ENCODE measurements at places on chromosomes 7 and 10. TPM values are rescaled to one million over a fixed set of nuclear protein-coding genes. Genes with fewer than 3 reads are reported as not detected.

GRCh38 chr7:150383710-150384397 lies 4.7 kb downstream of the ZNF775 start:
- H3K27me3 ChIP-seq, result no peaks in the 10 kb centered on the region
- H3K36me3 ChIP-seq, result peaks cover 6% of the 10 kb centered on the region
- H3K4me3 ChIP-seq, result no peak overlapping the region
- no peak overlapping the region for H3K27ac ChIP-seq
- DNase-seq, result peak; percentile 94
- peaks cover 7% of the 10 kb centered on the region for H3K4me1 ChIP-seq

DNA sequence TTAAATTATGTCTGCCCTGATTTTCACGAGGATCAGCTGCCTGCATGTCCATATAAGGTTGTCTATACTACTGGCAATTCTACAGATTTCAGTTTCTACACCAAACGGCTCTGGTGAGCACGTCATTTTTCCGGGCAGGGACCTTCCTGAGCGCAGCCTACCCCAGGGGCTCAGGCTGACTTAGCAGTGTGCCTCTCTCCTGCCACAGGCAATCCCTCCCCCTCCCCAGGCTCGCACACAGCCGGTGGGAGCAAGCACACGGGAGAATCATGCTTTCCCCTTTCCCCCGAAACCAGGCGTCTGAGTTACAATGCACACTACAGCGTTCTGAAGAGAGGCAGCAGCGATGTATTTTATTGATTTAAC lies 1.7 kb downstream of the KLF6 start:
- peaks cover 37% of the 10 kb centered on the region for H3K36me3 ChIP-seq
- peak overlapping the region; percentile 86 for H3K4me3 ChIP-seq
- peaks cover 50% of the 10 kb centered on the region for H3K4me1 ChIP-seq
- H3K27me3 ChIP-seq, result no peaks in the 10 kb centered on the region
- peak; percentile 65 for DNase-seq

The DYNC1I1 gene
- 5.5 TPM for total RNA-seq

DNA sequence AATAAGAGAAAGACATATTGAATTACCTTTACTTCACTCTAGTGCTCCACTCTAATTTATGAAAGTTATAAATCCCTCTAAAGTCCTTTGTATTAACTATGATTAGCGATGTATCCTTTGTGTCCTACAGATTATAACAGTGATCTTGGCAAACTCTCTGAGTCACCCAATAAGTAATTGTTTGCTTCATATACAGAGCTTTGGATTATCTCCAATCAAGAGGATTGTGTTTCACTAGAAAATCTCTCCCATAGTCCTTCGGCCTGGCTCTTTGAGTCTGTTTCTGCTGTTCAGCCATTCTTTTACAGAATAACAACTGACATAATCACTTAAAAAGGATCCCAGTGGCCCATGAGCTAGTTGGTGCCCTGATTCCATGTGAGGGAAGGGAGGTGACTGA lies 9.5 kb downstream of the LMOD2 start:
- H3K4me1 ChIP-seq, result no peaks in the 10 kb centered on the region
- no peaks in the 10 kb centered on the region for H3K27me3 ChIP-seq
- no peak overlapping the region for H3K4me3 ChIP-seq
- no peak for DNase-seq

The SMO gene
- total RNA-seq, result 18.5 TPM

DNA sequence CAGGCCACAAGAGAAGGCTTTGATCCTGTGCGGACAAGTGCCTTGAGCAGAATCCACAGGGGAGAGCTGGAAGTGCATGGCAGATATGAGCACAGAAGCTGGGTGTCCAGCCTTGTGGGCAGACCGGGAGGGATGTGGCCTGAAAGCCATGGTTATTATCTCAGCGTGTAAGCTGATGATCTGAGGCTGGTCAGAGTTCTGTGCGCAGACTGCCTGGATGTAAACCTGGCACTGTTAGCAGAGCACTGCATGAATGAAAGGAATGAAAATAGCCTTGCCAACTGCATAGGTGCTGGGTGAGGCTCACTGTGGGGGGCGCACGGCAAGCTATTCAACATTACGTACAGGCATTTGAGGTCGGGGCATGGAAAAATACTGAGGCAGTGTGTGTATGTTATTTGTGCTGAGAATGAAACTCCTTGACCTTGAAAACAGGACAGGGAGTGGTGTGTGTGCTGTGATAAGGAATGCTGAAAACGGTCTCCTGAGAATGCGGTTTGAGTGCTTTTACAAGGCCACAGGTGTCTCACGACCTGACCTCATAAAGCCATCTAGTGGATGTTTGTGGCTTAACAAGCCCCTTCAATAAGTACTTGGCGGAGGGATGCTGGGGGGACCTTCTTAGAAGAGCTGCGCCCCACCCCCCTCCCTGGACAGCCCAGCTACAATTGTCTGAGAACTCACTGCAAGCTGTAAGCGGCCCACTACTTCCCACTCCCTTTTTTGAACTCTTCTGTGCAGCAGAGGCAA lies 18.7 kb downstream of the AKR1C1 start:
- H3K4me1 ChIP-seq, result no peaks in the 10 kb centered on the region
- DNase-seq, result peak; percentile 74
- peak overlapping the region; percentile 62 for H3K27ac ChIP-seq
- no peak overlapping the region for H3K4me3 ChIP-seq

DNA sequence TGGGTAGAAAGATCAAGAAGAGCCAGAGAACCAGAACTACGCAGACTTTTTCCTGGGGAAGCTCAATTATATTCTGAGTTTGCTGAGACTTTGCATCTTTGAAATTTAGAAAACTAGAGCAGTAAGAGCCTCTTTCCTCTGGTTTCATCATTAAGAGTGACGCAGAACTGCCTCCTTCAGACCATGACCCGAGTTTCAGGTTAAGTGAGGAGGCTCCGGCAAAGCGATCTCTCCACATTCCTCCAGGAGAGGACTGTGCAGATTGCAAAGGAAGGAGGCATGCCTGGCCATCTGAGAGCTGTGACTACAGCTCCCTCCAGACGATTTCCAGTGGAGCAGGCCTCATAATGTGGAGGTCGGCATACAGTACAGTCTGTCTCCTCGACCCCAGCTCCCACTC lies 115.8 kb upstream of the LANCL2 start:
- peaks cover 2% of the 10 kb centered on the region for H3K4me1 ChIP-seq
- no peaks in the 10 kb centered on the region for H3K36me3 ChIP-seq
- no peak overlapping the region for H3K27ac ChIP-seq
- no peak overlapping the region for H3K4me3 ChIP-seq
- no peak for DNase-seq

DNA sequence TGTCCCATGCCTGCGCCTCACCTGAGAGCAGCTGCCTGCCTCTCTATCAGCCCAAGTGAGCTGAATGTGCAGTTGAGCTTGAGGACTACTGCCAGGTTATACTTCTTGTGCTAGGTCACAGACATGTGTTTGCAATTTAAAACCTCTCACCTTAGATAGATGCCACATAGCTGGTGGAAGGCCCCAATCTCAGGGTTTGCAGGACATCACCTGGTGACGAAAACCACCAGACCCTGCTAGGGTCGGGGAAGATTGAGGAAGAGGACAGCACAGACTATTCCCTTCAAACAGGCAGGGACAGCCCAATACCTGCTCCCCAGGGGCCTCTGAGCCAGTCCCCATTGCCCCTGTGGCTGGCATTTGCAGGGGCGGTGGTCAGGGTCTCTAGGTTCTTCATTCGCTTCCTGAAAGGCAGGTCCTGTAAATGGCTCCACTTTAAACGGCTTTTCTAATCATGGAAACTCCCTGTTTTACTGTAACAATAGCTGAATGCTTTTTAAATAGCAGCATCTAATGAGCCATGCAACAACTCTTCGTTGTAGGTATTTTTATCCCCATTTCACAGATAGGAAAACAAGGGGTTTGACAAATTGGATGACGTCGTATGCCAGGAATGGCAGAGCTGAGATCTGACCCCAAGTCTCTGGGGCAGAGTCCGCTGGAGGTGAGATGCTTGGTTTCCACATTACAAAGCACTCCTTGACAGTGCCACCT lies 80.1 kb downstream of the EMX2 start:
- no peak overlapping the region for H3K4me3 ChIP-seq
- H3K27ac ChIP-seq, result no peak overlapping the region
- no peaks in the 10 kb centered on the region for H3K4me1 ChIP-seq
- no peaks in the 10 kb centered on the region for H3K36me3 ChIP-seq
- DNase-seq, result no peak

- H3K4me3 ChIP-seq, result peak overlapping the region; percentile 25
- H3K27me3 ChIP-seq, result no peaks in the 10 kb centered on the region
- H3K27ac ChIP-seq, result peak overlapping the region; percentile 76
These were observed 8.6 kb downstream of the CAMK2G start for GRCh38 chr10:73865459-73866442.

The RPEL1 gene
- not detected for total RNA-seq

DNA sequence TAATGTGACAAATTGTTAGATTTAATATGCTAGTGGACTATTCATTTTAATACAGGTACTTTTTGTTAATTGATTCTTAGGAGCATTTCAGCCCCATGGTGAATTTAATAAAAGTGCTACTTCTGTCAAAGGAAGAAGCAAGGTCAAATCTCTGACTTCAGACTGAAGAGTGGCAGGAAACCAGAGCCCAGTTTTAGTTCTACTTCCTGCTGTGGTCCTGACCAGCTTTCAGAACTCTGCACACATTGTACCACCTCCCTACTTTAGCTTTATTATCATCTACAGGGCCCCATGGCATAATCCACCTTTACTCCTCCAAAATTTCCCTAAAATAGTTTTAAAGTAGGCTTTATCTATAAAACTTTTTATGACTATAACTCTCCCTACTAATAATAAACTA lies 33.7 kb downstream of the CTTNBP2 start:
- no peak overlapping the region for H3K4me3 ChIP-seq
- no peaks in the 10 kb centered on the region for H3K4me1 ChIP-seq
- no peaks in the 10 kb centered on the region for H3K27me3 ChIP-seq
- no peak overlapping the region for H3K27ac ChIP-seq
- no peaks in the 10 kb centered on the region for H3K36me3 ChIP-seq
- no peak for DNase-seq

The LRIT1 gene
- total RNA-seq, result not detected

DNA sequence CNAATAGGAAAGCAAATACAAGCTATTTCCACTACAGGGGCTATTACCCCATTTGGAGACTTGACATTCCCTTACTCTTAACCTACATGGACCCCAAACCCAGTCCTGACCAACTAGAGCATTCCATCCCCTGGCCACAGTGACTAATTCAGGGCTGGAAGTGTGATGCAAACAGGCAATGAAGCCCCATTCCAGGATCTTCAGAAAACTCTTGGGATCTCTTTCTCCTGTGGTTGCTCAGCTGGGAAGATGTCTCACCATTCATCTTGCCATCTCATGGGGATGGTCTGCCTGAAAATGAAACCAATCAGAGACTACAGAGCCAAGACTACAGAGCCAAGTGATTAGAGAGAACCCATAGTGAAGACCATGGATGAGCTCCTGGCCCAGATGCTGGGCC lies 206.2 kb downstream of the ZNF365 start:
- no peak overlapping the region for H3K4me3 ChIP-seq
- no peak overlapping the region for H3K27ac ChIP-seq
- no peak for DNase-seq
- H3K4me1 ChIP-seq, result peaks cover 3% of the 10 kb centered on the region
- no peaks in the 10 kb centered on the region for H3K27me3 ChIP-seq

- H3K27ac ChIP-seq, result no peak overlapping the region
- H3K36me3 ChIP-seq, result no peaks in the 10 kb centered on the region
- H3K4me1 ChIP-seq, result peaks cover 64% of the 10 kb centered on the region
- H3K27me3 ChIP-seq, result no peaks in the 10 kb centered on the region
These were observed 48.4 kb downstream of the INPP5A start for GRCh38 chr10:132585732-132586722.

The DLG5 gene
- total RNA-seq, result 44.8 TPM

GRCh38 chr10:78333362-78334143 lies 299.9 kb downstream of the RPS24 start:
- DNase-seq, result no peak
- H3K4me1 ChIP-seq, result peaks cover 10% of the 10 kb centered on the region
- H3K36me3 ChIP-seq, result no peaks in the 10 kb centered on the region
- no peaks in the 10 kb centered on the region for H3K27me3 ChIP-seq
- H3K27ac ChIP-seq, result no peak overlapping the region

GRCh38 chr7:139691253-139691781 lies 86.5 kb downstream of the HIPK2 start:
- H3K4me1 ChIP-seq, result peaks cover 61% of the 10 kb centered on the region
- no peaks in the 10 kb centered on the region for H3K27me3 ChIP-seq
- H3K27ac ChIP-seq, result peak overlapping the region; percentile 60
- peaks cover 15% of the 10 kb centered on the region for H3K36me3 ChIP-seq
- no peak overlapping the region for H3K4me3 ChIP-seq
- no peak for DNase-seq

DNA sequence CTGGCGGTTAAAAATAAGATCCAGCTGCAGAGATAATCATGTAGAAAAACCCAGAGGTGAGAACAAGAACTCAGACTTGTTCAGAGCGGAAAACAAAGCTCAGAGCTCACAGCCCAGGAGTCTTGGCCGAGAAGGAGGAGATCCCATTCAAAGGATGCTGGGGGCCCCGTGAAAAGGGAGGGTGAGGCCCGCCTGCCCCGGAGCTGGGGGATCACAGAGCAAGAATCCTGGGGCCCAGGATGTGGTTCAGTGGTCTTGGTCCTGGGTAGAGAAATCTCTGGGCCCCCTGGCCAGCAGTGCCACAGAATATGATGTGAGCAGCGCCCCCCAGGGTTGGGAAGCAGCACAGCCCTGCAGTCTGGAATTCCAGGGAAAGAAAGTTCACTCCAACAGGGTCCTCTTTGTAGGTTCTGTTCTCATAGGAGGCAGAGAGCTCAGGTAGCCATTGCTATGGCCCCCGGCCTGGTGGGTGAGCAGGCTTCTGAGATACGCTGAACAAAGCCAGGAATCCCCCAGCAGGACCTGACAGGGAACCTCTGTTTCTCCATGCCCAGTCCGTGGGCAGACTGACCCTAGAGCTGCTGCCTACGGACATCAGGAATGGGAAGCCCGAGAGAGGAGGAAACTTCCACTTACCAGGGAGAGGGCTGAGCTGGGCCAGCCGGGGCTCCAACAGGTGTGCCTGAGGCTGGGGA lies 77.7 kb upstream of the GNA12 start:
- H3K4me3 ChIP-seq, result no peak overlapping the region
- no peaks in the 10 kb centered on the region for H3K4me1 ChIP-seq
- DNase-seq, result no peak
- H3K27me3 ChIP-seq, result no peaks in the 10 kb centered on the region
- H3K27ac ChIP-seq, result no peak overlapping the region

- no peaks in the 10 kb centered on the region for H3K36me3 ChIP-seq
- H3K4me3 ChIP-seq, result no peak overlapping the region
- no peak for DNase-seq
- no peak overlapping the region for H3K27ac ChIP-seq
These were observed 312.2 kb downstream of the GALNT17 start for GRCh38 chr7:71444130-71444529.

The LIPN gene
- total RNA-seq, result 1.1 TPM

- no peak overlapping the region for H3K27ac ChIP-seq
- DNase-seq, result peak; percentile 38
- no peaks in the 10 kb centered on the region for H3K27me3 ChIP-seq
- H3K4me3 ChIP-seq, result no peak overlapping the region
- no peaks in the 10 kb centered on the region for H3K36me3 ChIP-seq
These were observed 343.4 kb downstream of the PRPF18 start for GRCh38 chr10:13930120-13930519.

The NHLRC2 gene
- total RNA-seq, result 20.6 TPM

DNA sequence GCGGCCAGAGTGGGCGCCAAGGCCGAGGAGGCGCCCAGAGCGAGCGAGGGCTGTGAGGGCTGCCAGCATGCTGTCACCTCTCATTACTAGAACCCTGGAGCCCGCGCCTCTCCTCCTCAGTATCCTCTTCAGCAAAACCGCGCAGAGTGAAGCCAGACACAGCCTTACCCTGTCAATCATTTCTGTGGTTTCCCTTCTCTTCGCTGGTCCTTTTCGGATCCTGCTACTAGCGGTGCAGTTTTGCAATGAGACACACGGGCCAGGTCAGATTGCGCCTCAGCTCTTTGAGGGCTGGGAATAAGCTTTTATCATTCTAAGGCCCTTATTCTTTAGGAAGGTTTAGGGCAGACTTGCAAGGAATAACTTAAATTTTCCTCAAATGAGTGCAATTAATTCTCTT lies 55.5 kb upstream of the FAM171A1 start:
- H3K27ac ChIP-seq, result no peak overlapping the region
- H3K4me3 ChIP-seq, result no peak overlapping the region
- no peaks in the 10 kb centered on the region for H3K36me3 ChIP-seq
- H3K4me1 ChIP-seq, result no peaks in the 10 kb centered on the region

The GNB2 gene
- 52.9 TPM for total RNA-seq

Measured in stomach (tissue), 19 donors.